ENCODE measurements at places on chromosomes 1 and 21.

GRCh38 chr1:25971811-25972180, 26.1 kb downstream of the PAFAH2 start:
- DNase-seq = no peak

GRCh38 chr1:71829346-71829745, 453.0 kb downstream of the NEGR1 start:
- DNase-seq = no peak

DNA sequence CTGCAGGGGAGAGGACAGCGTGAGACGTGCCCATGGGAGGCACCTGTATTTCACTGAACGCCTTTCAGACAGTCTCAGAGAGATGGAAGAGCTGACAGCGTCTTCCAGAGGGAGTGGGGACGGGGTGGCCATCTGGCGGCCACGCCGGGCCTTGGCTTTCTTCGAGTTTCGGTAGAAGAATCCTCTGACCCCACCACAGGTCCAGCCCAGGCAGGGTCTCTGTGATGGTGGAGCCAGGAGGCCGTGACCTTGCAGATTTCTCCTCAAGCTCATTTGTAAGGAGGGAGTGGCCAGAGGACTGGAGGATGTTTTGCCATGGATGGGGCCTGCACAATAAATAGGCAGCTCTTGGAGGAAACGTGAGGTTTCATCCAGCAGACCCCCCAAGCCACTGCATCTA, 47.6 kb upstream of the ADARB1 start:
- DNase-seq = no peak

DNA sequence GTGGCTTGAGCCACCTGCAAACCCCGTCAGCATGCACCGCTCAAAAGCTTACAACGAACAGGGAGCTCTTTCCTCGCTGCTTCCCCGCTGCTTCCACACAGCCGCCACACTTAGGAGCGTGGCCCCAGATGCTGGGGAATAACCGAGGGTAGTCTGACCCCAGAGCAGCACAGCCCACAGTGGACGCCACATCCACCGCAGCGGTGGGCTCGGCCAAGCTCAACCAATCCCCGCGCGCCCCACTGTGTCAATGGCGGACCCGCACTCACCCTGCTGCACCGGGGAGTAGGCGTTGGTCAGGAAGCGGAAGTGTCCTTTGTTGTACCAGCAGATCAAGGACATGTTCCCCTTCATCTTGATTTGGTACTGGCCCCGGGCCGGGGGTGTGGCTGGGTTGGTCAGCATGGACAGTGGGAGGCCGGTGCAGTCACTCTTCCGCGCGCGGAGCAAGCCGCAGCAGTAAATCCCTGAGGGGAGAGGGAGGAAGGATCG, 93.5 kb downstream of the PGBD5 start:
- no peak for DNase-seq

DNA sequence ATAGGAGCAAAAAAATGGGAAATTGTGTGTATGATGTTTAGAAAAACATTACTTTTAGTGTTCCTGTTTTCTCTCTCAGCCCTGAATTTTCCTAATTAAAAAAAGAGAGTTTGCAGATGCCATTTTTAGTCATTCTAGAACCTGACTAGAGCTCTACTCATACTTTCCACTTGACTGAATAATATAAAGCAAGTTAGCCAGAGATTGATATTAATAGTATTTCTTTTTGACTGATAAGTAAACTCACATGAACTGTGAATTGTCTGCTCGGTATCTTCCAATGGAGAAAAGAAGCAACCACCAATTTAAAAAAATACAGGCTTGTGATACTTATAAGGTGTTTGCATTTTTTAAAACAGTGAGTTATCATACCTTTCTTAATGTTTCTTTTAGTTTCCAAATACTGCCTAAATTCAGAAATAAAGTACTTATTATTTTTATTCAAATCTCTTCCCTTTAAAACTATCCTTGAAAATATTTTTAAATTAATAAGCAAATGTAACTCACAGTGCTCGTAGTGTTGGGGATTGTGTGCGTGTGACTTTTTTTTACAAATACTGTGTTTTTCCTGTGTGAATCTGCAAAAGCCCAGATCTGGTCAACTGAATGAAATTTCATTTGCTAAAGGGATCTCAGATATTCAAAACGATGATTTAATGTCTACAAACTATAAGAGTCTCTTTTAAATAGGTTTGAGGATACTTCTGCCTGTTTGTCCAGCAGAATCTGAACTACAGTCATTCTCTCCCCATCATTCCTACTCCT, 9.8 kb downstream of the RAP1A start:
- DNase-seq = no peak

GRCh38 chr1:101337968-101338367, 101.1 kb downstream of the S1PR1 start:
- no peak for DNase-seq

DNA sequence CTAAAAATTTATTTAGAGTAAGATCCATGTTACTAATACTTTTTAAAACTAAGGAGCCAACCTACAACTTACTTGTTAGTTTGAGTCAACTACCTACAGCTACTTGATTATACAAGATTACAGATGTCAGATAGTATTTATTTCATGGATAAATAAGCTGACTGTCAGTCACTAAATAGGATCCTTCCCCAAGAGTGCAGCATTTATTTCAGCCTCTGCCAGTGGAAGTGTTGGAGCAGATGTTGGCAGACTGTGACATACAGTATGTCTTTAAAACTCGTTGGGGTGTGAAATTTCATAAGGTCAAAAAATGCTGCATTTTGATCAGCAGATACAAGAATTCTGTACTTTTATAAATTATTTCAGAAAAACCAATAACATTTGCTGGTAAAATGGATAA, 156.2 kb downstream of the AKT3 start:
- DNase-seq = no peak

DNA sequence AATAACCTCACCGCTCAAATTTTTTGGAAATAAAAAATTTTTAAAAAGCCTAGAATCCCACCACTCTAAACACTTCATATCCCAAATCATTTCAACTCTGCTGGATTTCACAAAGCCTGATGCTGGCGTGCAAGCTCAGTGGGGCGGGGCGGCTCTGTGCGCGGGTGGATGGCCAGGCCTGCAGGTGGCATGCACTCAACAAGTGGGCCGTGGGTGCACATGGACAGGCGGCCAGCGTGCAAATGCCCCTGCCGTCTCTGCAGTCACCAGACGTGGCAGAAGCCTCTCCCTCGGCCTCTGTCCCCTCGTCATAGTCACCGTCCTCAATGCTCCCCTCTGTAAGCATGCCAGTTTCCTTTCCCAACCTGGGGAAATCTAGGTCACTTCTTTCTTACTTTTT, 6.6 kb upstream of the PDE9A start:
- DNase-seq = no peak

DNA sequence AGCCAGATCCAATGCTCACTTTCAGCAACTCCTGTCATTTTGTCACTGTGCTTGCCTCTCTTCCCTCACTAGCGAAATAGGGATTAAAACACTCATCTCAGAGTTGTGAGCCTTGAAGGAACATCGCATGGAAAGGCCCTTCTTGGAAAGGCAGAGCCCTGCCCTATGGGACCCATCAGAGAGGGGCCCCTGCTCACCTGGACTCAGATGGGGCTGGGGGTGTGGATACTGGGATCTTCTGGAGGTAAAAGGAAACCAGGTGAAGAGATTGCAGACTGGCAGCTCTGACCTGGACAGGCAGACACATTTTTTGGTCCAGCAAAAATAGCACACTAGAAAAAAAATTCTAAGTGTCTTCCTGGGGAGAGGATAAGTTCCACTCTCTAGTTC, 54.2 kb upstream of the EPS8L3 start:
- DNase-seq = no peak

DNA sequence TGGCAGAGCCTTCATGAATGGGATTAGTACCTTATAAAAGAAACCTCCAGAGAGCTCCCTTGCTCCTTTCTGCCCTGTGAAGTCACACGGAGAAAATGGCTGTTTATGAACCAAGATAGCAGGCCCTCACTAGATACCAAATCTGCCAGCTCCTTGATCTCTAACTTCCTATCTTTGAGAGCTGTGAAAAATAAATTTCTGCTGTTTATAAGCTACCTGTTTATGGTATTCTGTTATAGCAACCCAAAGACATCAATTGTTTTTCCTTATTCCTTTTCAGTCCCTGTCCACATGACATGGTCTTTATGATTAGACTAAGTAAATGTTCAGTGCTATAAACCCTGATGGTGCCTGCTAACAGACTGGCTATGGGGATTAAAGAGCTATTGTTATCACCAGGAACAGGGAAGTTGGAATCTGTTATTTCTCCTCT, 9.7 kb upstream of the STIL start:
- peak; percentile 78 for DNase-seq

DNA sequence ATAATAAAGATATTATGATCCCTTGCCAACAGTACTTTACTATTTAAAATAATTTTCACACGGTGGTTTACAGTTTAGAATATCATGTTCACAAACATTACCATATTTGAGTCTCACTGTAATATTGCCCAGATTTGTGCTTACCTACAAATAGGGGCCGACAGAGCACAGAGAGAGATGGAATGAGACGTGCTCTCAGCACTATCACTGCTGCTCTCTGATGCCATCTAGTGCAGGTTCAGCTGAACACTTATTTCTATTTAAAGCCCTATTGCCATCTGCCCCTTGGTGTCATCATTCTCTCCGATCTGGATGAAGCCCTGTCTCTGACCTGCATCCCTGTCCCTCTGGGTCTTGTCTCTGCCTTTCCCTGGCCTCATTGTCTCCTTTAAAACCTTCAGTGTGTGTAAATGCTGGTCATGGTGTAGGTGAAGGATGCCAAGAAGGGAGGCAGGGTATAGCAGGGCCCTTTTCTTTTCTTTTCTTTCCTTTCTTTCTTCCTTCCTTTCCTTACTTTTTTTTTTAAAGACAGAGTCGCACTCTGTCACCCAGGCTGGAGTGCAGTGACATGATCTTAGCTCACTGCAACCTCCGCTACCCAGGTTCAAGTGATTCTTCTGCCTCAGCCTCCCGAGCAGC, 6.9 kb upstream of the GPATCH4 start:
- DNase-seq = peak; percentile 81

DNA sequence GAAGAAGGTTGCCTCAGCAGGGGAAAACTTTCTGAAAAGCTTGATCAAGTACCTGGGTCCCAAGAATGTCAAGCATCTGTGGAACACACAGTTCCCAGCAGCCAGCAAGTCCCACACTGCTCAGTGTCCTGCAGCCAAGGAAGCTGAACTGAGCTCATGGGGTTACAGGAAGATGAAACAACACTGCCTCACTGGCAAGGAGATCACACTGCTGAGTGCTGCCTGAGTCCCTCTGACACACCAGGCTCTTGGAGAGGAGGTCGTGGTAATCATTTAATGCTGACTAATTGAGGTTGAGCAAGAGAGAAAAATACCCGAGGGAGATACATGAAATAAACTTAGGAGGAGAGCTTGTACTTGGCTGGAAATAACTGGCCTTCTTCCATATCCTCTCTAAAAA, 75.2 kb downstream of the MPZL1 start:
- DNase-seq = no peak

GRCh38 chr1:183227422-183228346, 41.6 kb downstream of the LAMC2 start:
- peak; percentile 16 for DNase-seq

- no peak for DNase-seq
These were observed 2.7 kb upstream of the ADAMTS1 start for GRCh38 chr21:26847921-26848320.

GRCh38 chr1:23103001-23103889, 65.4 kb downstream of the LUZP1 start:
- DNase-seq = peak; percentile 14

- no peak for DNase-seq
These were observed 1.3 kb upstream of the KCNN3 start for GRCh38 chr1:154871374-154871773.

GRCh38 chr1:109627692-109628399, 8.2 kb downstream of the AMPD2 start:
- DNase-seq = no peak

GRCh38 chr21:34965200-34966174, 83.6 kb downstream of the RUNX1 start:
- no peak for DNase-seq

DNA sequence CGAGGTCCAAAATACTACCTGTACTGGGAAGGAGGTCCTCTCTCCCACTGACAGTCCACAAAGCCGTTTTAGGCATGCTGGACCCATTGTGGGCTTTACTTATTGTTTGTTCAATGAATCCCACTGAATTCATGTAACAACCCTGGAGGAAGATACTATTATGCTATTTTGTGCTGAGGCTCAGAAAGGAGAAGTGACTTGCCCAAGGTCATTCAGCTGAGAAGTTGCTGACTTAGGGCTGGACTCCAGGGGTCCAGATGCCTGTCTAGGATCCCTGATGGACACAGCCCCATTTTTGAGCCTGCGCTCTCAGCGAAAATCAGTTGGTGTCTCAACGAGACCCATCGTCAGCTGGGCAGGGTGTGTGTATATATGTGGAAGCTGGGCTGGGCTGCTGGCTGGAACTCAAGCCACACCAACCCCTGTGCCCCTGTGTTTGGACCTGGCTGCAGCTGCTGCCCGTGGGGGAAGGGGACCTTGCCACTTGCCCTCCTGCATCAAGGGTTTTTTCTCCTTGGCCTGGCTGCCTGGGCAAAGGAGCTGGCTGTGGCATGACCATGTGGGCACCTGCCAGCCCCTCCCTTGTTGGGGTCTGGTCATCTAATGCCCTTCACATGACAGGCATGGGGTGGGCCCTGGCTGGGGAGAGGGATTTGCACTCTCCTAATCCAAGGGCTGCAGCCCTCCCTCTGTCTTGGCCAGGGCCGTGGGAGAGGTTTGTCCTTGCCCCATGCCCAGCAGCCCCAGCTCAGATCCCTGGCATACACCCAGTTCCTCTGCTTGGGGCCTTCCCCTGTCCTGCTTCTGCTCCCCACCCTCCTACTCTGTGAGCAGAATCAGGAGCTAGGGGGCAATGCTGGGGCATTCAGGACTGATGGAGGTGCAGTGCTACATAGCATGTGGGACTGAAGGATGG, 15.0 kb downstream of the KCNQ4 start:
- no peak for DNase-seq

- no peak for DNase-seq
These were observed 3.9 kb upstream of the MMEL1 start for GRCh38 chr1:2636733-2637132.

All from LoVo (cell line).